ENCODE measurements at places on chromosomes 4 and X.

- DNase-seq, result no peak
These were observed 146.9 kb downstream of the DCHS2 start for GRCh38 chr4:154344686-154345085.

GRCh38 chrX:127057891-127058619, 238.5 kb downstream of the PRR32 start:
- DNase-seq, result no peak

- DNase-seq, result no peak
These were observed at the start of gene FGF13 for GRCh38 chrX:138711399-138712347. TSS of gene FGF13 (minus strand) at chrX:138711717. CDS start at chrX:138711003, 714 bp downstream.

- no peak for DNase-seq
These were observed 512.5 kb upstream of the SLIT2 start for GRCh38 chr4:19739101-19739651.

DNA sequence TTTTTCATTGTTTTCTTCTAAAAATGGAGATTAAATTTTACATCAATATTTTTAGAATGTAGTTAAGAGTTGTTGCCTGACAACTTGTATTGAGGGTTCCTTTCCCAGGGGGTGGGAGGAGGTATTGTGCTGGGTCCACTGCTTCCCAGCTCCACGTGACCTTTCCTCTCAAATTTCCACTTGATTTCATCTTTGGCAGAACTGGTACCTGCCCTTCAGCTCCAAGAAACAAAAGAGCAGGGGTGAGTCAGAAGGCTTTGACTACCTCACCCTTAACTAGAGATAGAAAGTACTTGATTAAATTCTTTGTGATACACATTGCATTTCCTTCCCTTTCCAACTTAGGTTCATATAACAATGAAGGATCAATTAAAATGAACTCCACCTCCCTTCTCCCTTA, 19.7 kb downstream of the TRIM2 start:
- no peak for DNase-seq

DNA sequence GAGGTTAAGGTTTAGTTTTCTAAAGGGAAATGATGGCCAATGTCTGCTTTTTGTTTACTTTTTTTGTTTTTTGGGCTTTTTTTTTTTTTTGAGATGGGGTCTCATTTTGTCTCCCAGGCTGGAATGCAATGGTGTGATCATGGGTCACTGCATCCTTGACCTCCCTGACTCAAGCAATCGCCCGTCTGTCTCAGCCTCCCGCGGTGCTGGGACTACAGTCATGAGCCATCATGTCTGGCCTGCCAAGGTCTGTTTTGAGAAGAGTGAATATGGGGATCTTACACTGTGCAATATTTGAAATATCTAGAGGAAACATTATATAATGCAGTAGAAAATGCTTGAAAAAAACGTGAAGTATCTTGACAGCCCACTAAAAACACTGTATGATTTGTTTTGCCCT, 162.5 kb downstream of the GASK1B start:
- DNase-seq, result no peak

GRCh38 chr4:8597319-8597718, 4.8 kb downstream of the CPZ start:
- DNase-seq, result no peak

- DNase-seq, result peak; percentile 75
These were observed 49.0 kb downstream of the DDX3X start for GRCh38 chrX:41382714-41383645.

GRCh38 chrX:123256378-123256777, 72.3 kb downstream of the GRIA3 start:
- no peak for DNase-seq

GRCh38 chrX:11187001-11187400, 75.9 kb downstream of the HCCS start:
- no peak for DNase-seq

DNA sequence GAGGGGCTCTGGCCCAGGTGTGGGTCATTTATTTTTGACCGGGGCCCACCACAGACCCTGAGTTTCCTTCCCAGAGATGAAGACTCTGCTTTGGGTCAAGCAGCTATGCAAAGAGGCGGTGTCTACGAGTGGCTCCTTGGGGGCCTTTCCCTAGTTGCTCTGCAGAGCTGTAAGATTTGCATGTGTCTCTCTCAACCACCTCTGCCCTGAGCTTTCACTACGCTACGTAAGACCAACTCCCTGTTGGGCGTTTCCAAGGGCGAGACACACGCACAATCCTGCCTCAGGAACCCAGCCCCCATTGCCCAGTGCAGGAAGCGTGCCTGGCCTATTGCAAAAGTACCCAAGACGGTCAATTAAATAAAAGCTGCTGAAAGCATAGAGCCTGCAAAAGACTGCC, 10.0 kb upstream of the ANOS1 start:
- DNase-seq, result no peak

- DNase-seq, result no peak
These were observed 77.4 kb downstream of the TBL1X start for GRCh38 chrX:9542106-9542760.

GRCh38 chrX:137425986-137426385, 139.9 kb upstream of the ZIC3 start:
- no peak for DNase-seq

GRCh38 chrX:108494406-108495090, 54.9 kb downstream of the COL4A5 start:
- DNase-seq, result no peak

DNA sequence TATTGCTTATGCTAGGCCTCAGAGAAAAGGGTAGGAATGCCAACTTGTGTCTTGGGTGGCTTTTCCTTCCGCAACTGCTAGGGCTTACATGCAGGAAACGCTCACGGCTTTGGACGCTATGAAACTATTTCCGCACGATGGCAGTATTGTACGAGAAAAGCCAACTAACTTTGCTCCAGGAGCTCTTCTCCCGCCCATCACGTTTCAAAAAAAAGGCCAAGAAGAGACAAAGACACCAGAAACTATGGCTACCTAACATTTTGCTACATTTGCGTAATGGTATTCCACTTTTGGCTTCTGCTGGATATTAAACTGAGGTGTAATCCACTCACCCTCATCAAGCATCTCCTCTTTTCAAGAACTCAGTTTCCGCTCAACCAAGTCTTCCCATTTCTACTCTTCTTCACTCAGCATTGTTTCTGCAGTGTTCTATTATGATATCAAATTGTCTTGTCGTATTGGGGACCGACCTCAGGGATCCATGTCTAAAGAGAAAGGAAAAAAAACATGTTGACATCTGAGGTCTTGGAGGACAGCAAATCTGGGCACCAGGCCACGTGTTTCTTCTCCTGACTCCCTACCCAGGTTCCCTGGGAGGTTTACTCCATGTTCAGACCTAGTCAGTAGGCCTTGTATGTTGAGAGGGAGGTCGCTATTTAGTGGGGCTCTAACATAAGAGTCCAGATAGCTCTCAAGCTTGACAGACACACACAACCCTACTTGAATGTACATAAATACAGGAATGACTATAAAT, 239.4 kb upstream of the STK26 start:
- DNase-seq, result no peak

- no peak for DNase-seq
These were observed 233.5 kb upstream of the GYPA start for GRCh38 chr4:144374065-144374464.

- DNase-seq, result no peak
These were observed 167.9 kb downstream of the FBXW7 start for GRCh38 chr4:152368001-152368400.

GRCh38 chr4:125736057-125736456, 421.3 kb downstream of the FAT4 start:
- no peak for DNase-seq

- DNase-seq, result no peak
These were observed 1.0 kb downstream of the NHSL2 start for GRCh38 chrX:71911731-71912050.

GRCh38 chr4:76585272-76585671, 150.2 kb downstream of the SHROOM3 start:
- no peak for DNase-seq

GRCh38 chr4:8280158-8280875, 10.8 kb downstream of the HTRA3 start:
- no peak for DNase-seq

GRCh38 chr4:184263461-184263860, 45.8 kb upstream of the ENPP6 start:
- no peak for DNase-seq

DNA sequence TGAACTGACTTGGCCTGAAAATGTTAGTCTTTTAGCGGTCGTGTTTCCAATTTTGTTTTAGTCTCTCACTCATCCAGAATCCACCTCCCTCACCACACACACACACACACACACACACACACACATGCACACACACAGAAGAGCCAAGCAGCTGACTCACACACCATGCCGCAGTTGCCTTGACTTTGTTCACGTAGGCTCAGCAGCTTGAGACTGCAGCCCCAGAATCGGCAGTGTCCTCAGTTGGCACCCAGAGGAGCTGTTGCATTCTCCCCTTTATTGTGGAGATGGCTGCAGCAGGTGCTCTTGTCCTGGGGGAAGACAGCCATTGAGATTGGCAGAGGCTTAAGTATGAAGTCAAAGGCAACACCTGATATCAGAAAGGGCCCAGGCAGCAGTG, 20.9 kb upstream of the XPNPEP2 start:
- DNase-seq, result no peak

GRCh38 chr4:8128100-8128856, 30.3 kb downstream of the ABLIM2 start:
- DNase-seq, result no peak

GRCh38 chrX:151702026-151702714, 6.9 kb downstream of the PRRG3 start:
- DNase-seq, result no peak

- DNase-seq, result no peak
These were observed 15.4 kb upstream of the EDNRA start for GRCh38 chr4:147465461-147465860.

- no peak for DNase-seq
These were observed 20.2 kb upstream of the RAB28 start for GRCh38 chr4:13504374-13504773.

DNA sequence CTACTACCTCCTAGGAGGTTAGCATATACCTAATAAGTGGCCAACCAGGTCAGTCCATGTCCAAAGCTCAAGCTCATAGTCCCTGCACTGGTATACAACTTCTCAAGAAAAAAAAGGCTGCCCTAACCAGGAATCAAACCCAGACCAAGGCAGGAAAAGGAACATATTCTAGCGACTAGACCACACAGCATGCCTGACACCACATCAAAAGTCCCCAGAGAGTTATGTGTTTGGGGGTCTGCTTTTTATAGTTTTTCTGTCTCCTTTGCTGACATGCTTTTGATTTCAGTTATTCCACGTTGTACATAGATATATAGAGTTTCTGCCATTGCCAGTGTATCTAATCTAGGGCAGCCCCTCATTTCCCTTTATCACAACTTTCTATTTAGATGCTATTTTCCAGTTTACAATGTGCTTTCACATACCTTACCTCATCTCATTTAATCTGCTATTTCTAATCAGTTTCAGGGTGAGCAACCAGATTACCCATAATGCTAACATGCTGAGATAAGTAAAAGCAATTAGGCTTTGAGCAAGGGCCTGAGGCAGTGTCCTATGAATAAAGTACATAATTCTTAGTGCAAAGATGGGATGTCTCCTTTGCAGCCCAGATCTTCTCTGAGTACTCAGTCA, 17.8 kb downstream of the ARHGEF6 start:
- DNase-seq, result no peak

DNA sequence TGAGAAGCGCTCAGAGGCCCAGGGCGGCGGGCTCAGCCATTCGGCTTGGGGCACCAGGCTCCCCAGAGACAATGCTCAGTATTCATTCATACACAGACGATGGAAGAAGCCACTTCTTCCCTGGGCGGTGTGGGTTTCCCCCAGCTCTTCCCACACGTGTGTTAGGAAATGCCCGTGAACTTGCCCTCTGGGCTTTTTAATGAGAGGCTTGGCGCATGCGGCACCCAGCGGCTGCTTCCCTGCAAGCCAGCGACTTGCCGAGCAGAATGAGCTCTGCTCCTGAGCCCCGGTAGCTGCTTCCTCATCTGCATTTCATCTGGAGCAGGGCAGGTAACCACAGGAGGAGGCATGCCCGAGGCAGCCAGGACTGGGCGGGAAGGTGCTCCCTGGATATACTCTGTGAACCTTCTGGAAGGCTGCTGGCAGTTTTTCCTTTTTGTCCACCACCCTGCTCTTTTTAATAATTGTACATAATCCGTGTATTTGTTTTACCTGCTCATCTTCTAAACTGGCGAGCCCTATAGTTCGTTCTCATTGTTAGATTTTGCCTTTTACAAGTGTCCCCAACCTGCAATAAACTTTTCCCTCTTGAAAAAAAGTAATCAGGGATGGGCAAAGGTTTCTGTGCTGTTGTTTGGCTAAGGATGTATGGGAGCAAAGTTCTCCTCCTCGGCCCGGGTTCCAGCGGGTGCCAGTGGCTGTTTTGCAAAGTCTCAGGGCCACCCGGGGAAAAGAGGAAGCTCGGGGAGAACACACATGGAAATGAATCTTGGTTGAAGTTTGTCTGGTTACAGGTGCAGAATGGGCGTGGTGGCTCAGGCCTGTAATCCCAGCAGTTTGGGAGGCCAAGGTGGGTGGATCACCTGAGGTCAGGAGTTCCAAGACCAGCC, 178.8 kb downstream of the DCLK2 start:
- DNase-seq, result no peak

DNA sequence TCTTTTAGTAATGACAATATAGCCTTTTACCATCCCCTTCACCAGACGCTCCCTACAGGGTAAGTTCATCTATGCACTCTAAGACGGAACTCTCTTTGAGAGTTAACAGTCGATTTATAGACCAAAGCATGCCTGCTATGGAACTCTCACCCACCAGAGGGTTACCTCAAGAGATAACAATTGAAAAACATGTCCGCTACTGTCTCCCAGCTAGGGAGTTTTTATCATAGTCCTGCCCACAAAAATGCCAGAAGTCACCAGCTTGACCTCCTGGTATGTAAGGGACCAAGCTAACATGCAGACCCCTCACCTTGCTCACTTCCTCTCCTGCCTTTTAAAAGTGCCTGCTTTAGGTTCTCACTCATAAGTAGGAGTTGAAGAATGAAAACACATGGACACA, 16.7 kb upstream of the YTHDC1 start:
- no peak for DNase-seq

DNA sequence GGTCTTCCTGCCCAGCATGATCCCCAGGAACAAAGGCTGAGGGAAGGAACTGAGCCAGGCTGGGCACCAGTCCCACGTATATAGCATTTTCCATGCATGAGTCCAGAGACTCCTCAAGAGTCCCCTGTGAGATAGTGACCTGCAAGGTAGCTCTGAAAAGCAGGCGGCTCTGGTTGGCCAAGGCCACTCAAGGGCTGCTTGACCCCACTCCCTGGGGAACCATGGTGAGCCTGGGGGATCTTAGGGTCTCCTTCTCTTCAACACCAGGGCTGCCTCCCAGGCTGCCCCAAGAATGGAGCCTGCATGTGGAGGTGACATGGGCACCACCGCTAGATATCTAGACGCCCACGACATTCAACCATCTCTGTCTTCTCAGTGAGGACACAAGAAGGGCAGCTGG, 79.2 kb downstream of the SLC2A9 start:
- DNase-seq, result no peak

Data from CD4-positive, alpha-beta T cell treated with Interleukin-15 for 4 hours (primary cell).